ENCODE measurements at places on chromosomes 2 and 18.
A peak's percentile ranks its signal among the peaks of the same experiment; 100 is the strongest.

DNA sequence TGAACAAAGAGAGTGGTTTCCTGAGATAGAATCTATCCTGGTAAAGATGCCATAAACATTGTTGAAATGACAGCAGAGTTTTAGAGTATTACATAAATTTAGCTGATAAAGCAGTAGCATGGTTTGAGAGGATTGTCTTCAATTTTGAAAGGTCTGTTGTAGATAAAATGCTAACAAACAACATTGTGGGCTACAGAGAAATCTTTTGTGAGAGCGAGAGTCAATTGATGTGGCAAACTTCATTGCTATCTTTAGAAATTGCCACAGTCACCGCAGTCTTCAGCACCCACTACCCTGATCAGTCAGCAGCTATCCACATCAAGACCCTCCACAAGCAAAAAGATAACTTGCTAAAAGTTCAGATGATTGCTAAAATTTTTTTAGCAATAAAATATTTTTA lies 17.5 kb downstream of the VRK2 start:
- DNase-seq, result no peak

GRCh38 chr18:9616049-9616448 lies 1.7 kb upstream of the PPP4R1 start:
- no peak for DNase-seq

DNA sequence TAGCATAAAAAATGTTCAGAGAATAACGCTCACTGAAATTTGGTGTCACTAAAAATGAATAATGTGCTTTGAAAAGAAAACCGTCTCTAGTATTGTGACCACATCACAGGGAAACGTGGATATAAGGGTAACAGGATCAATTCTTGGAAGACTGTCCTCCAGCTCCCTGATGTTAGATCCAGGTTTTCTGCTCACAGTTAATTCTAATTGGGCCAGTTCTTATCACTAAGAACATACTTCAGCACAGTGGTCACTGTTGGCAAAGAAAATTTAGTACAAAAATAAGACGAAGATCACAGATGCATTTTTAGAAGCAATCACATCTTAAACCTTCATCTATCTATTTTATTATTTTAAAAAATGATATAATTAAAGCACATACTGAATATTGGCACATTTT lies 57.0 kb upstream of the CD226 start:
- DNase-seq, result no peak

DNA sequence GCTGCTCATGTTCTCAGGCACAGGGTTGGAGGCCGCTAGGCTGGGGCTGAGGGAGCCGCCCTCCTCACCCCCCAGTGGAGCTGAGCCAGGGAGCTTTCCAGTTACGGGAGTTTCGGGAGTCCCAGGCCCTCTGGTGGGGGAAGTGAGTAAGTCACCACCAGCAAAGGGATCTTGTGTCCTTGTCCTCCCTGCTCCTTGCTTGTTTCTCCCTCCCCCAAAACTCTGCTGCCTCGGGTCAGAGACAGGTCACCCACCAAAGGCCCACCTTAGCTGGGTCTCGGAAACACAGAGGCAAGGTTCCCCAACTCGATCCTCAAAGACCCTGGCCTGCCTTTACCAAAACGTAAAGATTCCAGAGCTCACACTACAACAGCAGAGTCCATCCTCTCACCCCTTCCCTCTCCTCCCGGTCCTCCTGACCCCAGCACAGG lies 60.5 kb upstream of the POMC start:
- no peak for DNase-seq

DNA sequence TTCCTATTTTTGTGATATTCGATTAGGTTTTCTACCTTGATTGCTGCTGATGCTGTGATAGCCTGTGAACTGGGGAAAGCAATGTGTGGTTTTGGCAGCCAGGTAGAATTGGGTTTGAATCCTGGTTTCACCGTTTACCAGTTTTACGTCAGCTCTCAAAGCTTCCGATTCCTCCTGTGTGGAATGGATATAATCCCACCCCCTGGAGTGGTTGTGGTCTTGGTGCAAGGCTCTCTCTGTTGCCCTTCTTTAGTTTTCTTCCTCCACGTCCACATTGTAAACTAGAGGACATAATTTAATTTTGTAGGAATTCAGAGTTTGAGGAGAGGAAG lies 45.0 kb downstream of the PHLPP1 start:
- no peak for DNase-seq

- no peak for DNase-seq
These were observed 16.7 kb downstream of the COLEC11 start for GRCh38 chr2:3611589-3611988.

- no peak for DNase-seq
These were observed 392.1 kb upstream of the HS6ST1 start for GRCh38 chr2:128710729-128711128.

DNA sequence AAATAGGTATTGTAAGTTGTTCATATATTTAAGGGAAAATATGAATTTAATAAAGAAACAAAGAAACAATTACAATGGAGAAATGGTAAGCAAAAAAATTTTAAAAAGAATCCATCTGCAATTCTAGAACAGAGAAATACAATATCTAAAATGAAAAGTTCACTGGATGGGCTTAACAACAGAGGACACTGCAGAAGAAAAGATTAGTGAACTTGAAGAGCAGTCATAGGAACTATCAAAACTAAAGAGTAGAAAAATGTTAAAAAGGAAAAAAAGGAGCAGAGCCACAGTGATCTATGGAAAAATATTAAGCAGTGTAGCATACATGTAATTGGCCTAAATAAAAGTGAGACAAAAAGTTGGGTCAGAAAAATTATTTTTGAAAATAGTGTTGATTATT lies 83.5 kb downstream of the ALK start:
- no peak for DNase-seq

DNA sequence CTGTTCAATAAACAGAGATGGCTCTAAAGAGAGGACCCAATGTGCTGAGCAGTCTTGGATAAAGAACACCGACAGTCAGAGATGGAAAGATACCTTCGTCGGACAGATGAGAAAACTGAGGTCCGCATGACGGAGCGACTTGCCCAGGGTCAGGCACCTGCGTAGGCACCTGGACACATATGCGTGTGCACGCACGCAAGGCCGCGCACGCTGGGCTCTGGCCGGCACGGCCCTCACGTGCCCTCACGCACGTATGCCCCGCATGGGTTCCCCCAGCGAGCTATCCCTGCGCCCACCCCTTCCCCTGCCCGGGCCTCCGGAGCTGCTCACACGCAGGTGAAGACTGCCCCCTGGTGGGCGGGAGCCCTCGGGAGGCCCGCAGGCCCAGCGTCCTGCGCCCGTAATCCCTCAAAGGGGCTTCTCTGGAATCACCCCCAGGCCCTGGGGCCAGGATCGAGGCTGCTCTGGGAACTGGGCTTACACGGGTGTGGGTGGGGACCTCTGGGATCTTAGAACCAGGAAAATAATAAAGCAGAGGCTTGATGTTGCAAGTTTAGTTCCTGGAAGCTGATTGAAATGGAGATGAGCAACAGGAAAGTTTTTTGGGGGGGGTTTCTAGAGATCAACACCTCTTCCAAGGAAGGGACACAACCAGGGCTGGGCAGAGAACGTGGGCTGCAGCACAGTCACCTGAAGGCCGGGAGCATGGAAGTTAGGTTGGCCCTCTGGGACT lies 246.3 kb downstream of the TNS1 start:
- peak; percentile 54 for DNase-seq

DNA sequence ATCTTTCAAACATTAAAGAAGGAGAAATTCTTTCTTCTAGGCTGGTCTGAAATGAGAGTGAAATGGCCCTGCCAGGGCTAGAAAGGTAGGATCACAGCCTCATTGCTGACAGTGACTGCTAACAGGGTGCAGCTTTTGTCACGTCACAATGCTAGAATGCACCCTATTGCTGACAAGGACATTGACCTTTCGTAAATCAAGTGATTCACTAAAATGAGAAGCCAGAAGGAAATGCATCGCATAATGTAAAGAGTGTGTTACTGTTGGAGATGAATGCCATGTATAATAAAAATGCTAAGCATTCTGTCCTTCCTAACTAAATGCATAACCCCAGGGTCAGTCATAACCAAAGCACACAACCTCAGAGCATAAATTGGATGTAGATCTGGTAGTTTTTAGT lies 732.9 kb downstream of the TDRD15 start:
- DNase-seq, result no peak

DNA sequence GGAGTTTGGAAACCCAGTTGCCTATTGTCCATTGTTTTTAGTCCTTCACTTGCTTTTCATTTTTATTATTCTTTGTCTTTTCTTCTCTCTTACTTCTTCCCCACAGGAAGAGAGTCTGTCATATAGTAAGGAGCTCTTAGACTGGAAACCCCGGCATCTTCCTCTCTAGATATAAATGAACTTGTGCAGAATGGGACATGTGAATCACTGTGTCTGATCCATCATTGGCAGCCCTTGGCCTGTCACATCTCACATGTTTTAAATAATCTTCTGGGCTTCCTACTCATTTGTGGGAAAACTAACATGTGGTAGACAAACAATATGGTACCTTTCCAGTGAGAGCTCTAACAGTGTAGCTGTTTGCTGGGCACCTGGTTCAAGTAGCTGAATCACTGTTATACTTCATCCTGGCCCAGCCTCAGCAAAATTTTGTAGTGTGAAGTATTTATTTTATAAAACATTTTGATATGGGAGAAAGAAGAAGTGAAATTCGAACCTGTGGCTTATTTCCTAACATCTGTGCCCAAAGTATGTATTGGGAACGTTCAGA lies 112.8 kb downstream of the PHLPP1 start:
- DNase-seq, result no peak

DNA sequence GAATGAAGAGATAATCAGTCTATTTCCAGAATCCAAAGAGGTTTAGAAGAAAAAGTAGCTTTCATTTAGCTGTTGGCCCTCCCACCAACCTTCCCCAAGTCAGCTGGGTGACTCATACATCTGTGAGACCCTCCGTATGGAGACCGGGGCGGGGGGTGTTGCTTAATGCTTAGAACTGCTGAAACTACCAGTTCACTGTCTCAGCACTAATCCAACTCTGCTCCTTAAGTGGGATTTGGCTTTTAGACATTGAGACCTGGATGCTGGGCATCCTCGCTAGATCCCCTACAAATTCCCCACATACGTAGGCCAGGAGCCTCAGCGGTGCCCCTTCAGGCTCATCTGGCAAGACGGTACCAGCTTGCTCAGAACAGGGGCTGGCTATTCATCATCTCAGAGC lies at the start of gene SAG:
SAG (plus strand) TSS at position 252 of the 400 bp plus-strand sequence. CDS start 1,374 bp downstream, outside the sequence.
- no peak for DNase-seq

- peak; percentile 38 for DNase-seq
These were observed 44.4 kb downstream of the FBLN7 start for GRCh38 chr2:112182581-112183034.

- no peak for DNase-seq
These were observed 615.1 kb upstream of the NETO1 start for GRCh38 chr18:73482901-73483300.
